IMR-90 (cell line): ENCODE measurements at places on chromosomes 11 and 22. TPM values are rescaled to one million over a fixed set of nuclear protein-coding genes. Genes with fewer than 3 reads are reported as not detected.

GRCh38 chr11:362642-363442 is 6.5 kb upstream of the B4GALNT4 start:
- DNase-seq: no peak

DNA sequence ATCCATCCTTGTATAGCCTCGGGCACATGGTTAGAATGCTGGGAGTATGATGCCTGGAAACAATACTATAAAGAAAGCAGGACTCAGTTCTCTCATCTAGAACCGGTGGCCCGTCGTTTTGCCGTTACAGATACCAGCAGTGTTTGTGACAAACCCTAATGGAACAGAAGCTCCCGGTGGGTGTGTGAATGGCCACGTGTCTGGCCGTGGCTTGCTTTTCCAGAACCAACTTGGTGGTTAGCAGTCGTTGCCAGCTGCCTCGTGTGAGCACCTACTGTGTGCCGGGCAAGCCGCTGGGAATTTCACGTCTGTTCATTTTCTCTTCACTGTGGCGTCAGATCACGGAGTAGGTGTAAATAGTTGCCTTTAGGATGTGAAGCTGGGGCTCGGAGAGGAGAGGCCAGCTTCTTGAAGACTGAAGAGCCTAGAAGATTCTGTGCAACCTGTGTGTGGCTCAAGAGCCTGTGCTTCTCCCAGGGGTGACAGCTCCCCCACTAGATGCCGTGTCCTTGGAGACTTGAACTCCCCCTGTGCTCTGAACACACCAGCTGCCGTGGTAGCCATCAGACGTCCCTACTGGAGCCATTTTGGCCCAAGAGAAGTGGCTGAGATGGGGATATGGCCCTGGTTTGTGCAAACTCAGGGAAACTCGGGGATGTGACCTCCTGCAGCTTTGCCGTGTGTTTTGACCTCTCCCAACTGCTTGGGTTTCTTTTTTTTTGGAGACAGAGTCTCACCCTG is 57.5 kb upstream of the PPARA start:
- no peak for DNase-seq

- DNase-seq: no peak
These were observed 56.4 kb upstream of the FSHB start for GRCh38 chr11:30174265-30175020.

Gene TREH
- total RNA-seq: not detected in 2 replicates
